ENCODE measurements at places on chromosomes 16 and 17.

DNA sequence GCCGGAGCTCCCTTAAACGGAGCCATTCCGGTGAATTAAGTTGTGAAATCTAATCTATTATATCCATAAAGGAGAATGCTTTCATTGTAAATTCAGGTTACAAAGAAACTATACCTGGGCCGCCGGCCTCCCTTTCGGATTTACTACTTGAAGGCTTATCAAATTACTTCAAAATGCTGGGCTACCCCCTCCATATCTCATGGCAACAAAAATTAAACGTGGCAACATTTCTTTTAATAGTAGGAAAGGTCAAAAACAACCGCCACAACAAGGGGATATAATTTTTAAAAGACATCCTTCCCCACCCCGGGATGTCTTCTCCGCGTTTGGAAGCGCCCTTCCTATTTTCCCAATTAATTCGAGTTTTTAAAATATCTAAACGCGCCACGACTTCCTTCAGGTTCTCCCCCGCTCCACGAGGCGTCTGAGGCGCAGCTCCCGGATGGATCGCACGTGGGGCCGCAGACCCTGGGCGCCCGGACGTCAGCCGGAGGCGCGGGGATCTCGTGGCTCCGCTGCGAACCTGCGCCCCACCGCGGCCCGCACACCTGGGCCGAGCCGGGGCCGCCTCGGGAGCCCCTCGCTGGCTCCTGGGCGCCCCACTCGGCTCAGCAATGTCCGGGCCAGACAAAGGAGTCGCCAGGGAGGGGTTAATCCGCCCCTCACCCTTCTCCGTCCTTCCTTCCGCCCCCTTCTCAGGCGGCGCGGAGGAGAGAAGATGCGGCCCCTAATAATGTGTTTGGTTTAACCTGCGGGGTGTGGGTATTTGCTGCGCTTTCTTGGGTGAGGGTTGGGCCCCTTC lies 47.4 kb upstream of the SLC38A10 start:
- DNase-seq: no peak

GRCh38 chr17:10112962-10113361 lies 85.4 kb downstream of the GAS7 start:
- DNase-seq: no peak

DNA sequence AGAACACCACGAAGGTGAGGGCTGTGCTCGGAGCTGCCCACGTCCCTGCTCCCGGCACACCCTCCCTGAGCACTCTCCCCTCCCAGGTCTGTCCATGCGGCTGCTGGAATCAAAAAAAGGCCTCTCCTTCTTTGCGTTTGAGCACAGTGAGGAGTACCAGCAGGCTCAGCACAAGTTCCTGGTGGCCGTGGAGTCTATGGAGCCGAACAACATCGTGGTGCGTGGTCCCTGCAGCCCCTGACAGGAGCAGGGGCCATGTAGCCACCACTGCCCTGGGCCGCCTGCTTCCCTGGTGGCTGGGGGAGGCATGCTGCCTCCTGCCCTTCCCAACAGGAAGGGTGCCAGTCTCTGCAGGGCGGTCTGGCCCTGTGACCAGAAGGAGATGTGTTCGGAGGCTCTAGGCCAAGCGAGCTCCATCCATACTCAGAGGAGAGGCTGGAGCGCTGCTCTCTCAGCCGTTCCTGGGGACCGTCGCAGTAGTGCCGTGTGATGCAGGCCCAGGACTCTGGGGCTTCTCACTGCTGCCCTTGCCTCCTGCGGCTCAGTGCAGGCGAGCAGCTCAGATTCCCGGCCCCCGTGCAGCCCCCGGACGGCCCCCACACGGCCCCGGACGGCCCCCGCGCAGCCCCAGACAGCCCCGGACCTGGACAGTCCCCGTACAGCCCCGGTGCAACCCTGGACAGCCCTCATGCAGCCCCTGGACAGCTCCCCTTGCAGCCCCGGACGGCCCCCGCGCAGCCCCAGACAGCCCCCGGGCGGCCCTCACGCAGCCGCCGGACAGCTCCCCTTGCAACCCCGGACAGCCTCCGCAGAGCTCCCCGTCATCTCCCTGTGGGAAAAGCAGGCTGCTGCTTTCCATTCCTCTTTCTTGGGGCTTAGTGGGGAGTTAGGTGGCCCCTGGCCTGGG lies 20.5 kb downstream of the TCF25 start:
- DNase-seq: no peak

DNA sequence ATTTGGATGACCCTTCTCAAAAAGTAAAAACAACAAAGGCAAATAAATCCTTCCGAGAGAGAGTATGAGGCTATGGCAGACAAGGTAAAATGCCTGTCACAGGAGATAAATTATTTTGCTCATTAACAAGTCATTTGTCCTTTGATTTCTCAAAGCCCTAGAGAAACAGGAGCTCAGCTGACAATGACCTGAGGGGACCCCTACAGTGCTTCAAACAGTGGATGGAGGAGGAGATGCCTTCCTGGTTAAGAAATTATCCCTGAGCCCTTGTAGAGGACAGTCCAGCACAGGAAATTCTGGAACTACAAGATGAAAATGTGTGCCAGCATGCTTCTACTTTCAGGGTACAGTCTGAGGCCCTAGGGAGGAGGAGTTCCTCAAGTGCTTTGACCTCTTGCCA lies 24.0 kb upstream of the RHBDL3 start:
- no peak for DNase-seq

Data from KBM-7 (cell line).